Daoy (cell line): ENCODE measurements at places on chromosomes 12 and 14.

GRCh38 chr12:132550014-132550802, 60.2 kb downstream of the LRCOL1 start:
- no peak for DNase-seq

GRCh38 chr12:6494258-6494743, 399 bp downstream of the NCAPD2 start:
- DNase-seq = peak; percentile 19

- peak; percentile 75 for DNase-seq
Observed at GRCh38 chr14:25006961-25007795, 42.8 kb downstream of the STXBP6 start.

DNA sequence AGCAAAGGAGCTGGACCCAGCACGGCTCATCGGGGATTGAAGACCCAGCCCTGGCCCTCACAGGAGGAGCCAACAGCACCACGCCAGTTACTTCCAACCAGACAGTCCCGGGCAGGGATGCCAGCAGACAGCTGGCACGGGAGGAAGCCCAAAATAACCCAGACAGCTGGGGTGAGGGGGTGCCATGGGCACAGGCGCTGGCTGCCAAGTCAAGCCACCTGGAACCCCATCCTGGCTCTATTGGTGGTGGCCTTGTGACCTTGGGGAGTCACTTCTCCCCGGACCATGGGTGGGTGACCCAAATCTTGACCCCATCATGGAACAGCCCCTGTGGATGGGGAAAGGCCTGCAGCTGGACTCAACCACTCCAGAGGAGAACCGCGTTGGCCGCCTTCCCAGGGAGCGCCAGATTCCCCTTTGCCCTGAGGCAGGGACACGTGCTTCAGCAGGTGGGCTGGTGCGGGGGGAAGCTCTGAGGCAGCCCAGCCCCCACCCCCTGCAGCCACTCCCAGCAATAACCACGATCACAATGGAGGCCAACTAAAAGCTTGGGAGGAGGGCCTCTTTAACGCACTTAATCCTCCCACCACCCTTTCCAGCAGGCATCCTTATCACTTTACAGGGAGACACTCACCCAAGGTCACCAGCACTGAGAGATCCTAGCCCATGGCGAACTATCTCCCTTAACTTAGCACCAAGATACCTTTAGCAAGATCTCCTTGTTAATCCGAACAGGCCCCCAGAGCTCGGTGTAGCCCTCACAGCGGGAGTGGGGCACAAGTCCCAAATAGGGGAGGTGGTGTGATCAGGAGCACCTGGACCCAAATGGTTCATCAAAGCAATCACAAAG, 4.7 kb upstream of the RHOF start:
- DNase-seq = peak; percentile 61

DNA sequence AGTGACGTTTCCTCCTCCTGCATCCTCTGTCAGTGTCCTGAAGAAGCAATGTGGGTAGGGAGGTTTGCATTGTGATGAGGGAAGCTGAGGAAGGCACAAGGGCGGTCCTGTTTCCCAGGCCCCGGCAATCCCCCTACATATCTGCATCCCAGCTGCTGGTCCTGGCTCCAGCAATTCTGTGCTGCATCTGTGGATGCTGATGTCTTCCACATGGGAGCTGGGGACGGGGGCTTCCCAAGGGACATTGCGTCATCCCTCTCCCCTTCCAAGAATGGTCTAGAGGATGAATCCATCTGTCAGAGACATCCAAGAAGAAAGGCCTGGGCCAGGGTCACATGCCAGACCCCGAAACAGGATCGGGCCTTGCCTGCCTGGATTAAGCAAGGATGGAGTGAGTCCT, 52.1 kb downstream of the TSPAN11 start:
- DNase-seq = no peak

- DNase-seq = no peak
Observed at GRCh38 chr12:76340680-76341435, 7.4 kb downstream of the BBS10 start.

GRCh38 chr12:66189486-66189843, 451 bp downstream of the IRAK3 start:
- no peak for DNase-seq

DNA sequence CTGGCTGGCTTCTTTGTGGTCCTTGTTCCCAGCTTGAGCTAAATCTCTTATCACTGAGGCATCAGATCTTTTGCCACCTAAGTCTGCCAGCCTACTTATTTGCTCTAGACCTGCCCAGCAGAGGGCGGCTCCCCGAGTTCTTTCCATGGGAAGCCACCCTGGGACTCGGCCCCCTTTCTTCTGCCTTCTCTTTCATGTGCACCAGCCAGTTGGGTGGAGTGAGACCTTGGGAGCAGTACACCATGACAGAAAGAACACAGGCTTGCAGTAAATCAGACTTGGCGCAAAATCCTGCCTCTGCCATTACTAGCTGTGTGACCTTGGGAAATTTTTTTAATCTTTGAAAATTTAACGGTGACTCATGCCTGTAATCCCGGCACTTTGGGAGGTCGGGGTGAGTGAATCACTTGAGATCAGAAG, 7.4 kb downstream of the SMAGP start:
- peak; percentile 75 for DNase-seq

- no peak for DNase-seq
Observed at GRCh38 chr12:111488798-111489197, 83.1 kb downstream of the SH2B3 start.

DNA sequence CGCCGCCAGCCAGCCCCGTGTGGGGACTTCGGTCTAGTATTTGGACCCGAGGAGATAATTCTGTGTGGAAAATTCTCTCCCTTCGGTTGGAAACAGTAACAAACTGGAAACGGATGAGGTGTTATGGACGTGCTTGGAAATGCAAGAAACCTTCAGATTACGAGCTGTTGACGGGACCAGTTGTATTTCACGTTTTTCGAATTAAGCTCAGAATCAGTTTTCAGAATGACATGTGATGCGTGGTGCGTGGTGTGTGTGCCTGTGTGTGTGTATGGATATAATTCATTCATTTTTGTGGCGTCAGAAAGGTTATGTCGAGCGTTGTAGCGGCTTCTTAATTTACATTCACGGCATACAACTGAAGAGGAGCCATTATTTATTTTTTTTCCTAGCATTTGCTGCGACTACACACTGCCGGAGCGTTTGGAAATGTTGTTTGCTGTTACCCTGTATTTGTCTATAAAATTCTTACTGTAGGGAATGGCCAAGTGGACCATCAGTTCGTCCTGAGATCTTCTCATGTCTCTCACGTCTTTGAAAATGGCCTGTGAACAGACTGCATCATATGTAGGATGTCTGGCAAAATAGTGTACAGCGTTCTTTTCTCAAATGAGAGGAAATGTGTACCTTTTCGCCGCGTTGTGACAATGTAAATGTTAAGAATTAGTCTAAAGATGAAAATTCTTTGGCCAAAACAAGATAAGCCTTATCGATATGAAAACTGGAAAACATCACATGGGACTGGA, 1.3 kb downstream of the TRAF3 start:
- DNase-seq = no peak

DNA sequence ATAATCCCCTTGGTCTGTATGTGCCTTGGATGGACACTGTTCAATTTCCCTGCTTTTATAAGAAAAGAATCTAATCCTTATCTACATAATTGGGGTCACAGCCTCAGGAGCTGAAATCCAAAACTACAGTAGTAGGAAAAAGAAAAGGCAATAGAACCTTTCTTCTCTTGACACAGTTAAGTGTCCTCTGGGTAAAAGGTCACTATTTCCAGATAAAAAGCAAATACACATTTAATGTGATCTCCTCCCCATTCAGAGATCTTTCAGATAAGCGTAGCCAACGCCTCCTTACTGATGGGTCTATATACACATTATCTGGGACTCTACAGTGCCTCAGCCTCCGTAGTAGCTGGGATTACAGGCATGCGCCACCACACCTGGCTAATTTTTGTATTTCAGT, 73.4 kb downstream of the CLIP1 start:
- DNase-seq = no peak

DNA sequence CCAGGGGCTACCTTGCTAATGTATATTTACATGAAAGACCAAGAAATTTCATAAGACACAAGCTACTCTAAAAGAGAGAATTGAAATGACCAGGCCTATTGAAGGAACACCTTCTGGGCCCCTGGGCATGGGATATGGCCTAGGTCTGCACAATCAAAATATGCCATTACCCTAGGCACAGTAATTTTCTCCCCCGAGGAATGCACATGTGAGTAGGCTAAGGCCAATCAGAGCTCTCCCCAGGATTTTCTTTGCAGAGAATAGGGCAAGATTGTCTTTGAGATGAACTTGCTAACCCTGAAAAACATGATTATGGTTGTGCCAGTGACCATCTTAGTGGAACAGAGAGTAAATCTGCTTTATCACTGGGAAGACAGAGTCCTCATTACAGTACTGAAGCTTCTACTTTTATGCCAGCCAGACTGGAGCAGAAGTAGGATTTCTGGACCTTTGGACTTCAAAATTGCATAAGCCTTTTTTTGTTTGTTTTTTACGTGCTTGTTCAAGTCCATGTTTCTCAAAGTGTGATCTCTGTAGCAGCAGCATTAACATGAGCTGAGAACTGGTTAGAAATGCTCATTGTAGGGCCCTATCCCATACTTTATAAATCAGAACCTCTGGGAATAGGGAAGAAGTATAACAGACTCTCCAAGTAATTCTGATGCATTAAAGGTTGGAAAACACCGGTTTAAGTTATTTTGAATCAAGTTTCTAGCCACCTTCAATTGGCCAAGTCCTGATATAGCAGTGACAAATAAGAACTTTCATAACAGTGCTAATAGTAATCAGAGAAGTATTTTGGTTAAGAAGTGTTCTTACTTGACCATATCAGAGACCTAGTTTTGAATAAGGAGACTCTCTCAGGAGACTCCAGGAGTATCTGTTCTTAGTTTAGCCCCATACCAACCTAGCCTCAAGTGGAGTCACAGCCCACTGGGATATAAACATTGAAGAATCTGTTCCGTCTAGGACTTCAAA, 112.9 kb downstream of the LMO3 start:
- no peak for DNase-seq

DNA sequence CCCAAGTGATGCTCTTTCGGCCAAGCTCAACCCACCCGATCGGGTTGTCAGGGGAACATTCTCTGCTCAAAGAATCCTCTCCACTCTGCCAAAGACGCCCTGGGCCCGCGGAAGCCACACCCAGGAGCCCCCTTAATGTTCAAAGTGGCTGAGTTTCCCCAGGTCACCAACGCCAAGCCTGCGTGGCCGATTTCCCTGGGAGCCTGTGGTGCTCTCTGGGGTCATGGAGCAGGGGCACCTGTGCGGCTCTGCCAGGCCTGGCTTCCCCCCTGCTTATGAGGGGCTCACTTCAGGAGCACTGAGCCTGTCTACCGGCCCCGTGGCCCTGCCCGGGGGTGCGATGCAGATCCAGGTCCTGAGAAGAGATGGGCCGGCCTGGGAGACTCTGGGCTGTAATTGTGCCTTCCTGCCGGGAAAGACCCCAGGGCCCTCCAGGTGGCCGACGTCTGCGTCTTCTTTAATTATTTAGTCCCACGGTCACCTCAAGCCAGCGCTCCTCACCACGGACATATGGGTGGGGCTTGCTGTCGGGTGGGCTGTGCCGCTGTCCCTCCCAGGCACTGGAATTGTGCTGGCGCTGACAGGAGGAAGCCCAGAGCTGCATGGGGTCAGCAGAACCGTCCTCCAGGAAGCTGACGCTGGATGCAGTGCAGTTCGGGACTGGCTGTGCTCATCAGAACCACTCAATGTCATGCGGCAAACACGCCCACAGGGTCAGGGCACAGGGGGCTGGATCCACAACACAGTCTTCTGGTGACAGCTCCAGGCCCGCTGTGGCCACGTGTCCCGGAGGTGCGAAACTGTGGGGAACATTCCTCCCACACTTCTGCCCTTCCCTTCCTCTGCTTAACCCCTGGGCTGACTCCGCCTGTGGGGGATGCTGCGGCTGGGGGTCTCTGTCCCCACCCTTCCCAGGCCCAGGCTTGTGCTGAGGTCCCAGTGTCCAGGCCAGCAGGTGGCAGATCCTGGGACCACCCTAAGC, 267.6 kb upstream of the SFSWAP start:
- DNase-seq = no peak

- no peak for DNase-seq
Observed at GRCh38 chr14:99233222-99234035, 38.6 kb downstream of the BCL11B start.

- no peak for DNase-seq
Observed at GRCh38 chr12:20438299-20438779, 70.0 kb downstream of the PDE3A start.

GRCh38 chr12:56922031-56922430, 12.2 kb downstream of the SDR9C7 start:
- no peak for DNase-seq
